ENCODE measurements at places on chromosomes 1 and 21.

GRCh38 chr1:54516249-54516920 is 31.6 kb upstream of the ACOT11 start:
- DNase-seq: no peak

- peak; percentile 32 for DNase-seq
Observed at GRCh38 chr1:231419738-231420298, 2.3 kb downstream of the EGLN1 start.

DNA sequence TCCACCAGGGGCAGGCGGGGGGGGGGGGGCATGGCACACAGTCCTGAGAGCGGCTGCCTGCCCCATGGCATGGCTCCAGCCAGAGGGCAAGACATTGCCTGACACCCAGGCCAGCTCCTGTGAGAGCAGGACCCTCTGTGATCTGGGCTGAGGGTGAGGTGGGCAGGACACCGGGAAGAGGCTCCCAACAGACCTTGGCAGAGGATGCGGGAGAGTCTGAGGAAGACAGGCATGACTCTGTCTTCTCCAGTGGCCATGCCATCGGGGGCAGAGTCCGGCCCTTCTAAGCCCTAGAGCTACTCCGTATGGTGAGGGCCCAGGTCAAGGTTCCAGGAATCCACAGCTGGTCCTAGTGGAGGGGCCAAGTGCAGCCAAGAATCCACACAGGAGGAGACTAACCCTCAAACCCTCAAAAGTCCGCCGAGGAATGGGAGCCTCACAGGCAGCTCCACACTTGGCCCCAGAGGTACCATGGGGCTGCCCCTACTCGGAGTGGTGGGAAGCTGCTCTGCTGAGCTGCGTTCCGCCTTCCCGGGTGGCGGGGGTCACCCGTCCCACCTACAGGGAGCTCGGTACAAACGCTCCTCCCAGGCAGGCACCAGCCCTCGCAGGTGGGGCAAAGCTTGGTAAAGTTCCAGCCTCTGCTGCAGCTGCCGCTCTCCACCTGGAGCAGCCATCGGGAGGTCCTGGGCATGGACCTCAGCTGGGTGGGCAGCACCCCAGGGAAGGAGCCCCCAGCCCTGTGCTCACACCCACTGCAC is 6.5 kb downstream of the ACTRT2 start:
- no peak for DNase-seq

DNA sequence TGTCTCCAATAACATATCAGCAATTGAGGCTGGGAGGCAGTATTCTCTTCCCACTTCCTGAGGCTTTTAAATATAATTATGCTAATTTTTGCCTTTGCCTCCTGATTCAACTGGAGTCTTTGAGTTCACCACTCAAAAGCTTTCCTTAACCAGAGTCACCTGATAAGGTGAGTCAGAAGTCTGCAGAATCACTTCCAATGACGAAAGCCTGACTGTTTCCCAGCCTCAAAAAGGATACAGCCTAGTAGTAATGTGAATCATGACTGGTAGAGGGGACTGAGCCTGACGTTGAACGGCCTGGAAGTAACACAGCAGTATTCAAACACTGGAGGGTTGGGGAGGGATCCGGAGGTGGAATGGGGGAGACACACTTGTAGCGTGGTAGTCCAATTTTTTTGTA is 10.4 kb upstream of the MRPL9 start:
- DNase-seq: no peak

GRCh38 chr1:84541679-84542078 is 32.6 kb downstream of the CTBS start:
- peak; percentile 25 for DNase-seq

DNA sequence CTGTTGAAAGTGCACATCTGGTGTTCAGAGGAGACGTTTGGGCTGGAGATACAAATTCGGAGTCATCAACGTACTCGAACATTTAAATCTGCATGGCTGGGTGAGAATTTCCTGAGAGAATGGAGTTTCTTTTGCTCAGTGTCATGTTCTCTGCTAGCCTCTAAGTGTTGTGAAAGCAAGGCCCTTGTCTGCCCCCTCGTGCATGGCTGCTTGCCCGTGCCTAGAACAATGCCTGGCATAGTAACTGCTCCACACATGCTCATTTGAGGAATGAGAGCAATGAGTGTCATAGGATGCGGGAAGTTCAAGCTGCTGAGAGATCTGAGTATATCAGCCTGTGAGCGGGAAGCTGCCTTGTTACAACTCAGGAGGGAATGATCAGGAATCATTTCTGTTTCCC is 171.1 kb upstream of the CSF3R start:
- peak; percentile 6 for DNase-seq

- no peak for DNase-seq
Observed at GRCh38 chr1:156969496-156969895, 49.1 kb downstream of the LRRC71 start.

GRCh38 chr1:30823969-30824735 is 66.6 kb upstream of the LAPTM5 start:
- DNase-seq: peak; percentile 92

DNA sequence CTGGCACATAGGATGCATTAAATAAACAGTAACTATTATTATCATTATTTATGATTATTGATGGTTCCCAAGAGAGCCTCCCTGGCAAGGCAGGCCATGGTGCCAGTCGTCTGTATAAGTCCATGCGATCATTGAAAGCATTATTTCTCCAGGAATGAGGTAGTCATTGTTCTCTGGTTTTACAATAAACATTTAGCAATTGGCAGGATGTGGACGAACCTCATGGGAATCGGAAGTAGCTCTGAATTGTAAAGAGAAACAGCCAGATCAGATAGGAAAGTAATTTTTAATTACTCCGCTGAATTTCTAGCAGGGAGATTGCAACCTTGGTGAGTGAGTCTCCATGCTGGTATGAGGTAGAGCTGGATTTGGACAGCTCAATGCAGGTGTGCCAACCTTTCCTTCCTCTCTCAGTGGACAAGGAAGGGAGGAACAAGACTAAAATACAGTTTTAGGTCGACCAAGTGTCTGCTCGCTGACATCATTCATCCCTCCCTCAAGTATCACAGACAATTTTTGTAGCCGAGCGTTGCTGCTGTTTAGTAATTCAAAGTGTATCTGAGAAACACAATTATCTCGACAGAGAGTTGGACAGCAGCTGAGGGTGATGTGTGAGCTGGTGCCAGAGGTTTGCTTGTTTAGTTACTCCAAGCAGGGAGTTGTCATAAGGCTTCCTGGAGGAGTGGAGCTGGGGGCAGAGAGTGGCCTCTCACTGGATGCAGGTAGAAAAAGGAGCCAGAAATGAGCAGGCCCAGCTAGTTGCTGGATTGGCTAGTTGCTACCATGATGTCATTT is 250.8 kb downstream of the KCNJ6 start:
- no peak for DNase-seq

- no peak for DNase-seq
Observed at GRCh38 chr1:37498872-37499617, 15.5 kb downstream of the MEAF6 start.

- no peak for DNase-seq
Observed at GRCh38 chr1:60924964-60925798, 157.2 kb upstream of the NFIA start.

DNA sequence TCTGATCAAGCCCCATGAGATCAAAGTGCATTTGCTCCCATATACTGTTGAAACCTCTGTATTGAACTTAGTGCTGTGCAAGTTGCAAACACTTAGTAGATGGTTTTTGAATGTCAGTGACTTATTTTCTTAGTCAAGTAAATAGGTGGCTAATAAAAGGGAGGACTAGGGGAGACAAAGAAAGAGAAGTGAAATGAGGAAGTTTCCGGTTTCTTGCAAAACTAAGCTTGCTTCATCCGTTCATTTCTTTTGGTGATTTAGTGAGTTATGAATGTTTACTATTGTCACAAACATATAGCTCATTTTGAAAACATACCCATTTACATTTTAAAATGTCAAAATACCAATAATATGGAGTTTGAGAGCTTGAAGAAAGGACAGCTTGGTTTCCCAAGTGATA is 23.0 kb downstream of the ADAMTS5 start:
- DNase-seq: peak; percentile 2

- DNase-seq: no peak
Observed at GRCh38 chr1:69585666-69586065, 17.9 kb downstream of the LRRC7 start.

DNA sequence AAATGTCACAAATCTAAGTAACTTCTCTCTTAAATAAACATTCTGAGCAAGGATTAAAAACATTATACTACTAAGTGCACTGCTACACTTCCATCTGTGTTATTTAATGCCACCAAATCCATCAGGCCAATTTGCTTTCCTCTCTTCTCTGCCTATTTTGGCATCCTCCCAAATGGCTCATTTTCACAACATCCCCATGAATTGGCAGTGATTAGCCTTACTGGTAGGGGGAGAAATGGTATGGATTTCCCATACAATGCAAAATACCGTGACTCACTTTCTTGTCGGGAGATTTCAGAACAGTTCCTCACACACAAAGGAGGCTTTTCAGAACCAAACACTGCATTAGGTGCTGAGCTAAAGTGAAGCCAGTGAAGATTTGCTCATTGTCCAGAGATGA is 195.7 kb downstream of the MIS18A start:
- no peak for DNase-seq

DNA sequence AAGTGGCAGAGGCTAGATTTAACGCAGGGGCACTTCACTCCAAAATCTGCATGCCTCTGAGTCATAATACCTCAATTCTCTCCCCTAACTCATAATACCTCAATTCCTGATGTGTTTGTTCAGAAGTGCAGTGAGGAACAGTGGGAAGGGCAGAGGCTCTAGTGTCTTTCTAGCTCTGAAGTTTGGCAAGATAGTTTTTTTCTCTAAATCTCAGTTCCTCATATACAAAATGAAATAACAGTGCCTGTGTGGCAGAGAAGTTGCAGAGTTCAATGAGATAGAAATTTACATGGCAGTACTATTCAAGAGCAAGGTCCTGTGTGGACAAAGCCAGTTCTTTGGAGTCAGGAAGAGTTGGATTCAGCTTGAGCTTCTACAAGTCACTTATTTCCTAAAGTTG is 9.8 kb downstream of the JUN start:
- no peak for DNase-seq

GRCh38 chr1:71399594-71399993 is 318.8 kb upstream of the ZRANB2 start:
- no peak for DNase-seq

DNA sequence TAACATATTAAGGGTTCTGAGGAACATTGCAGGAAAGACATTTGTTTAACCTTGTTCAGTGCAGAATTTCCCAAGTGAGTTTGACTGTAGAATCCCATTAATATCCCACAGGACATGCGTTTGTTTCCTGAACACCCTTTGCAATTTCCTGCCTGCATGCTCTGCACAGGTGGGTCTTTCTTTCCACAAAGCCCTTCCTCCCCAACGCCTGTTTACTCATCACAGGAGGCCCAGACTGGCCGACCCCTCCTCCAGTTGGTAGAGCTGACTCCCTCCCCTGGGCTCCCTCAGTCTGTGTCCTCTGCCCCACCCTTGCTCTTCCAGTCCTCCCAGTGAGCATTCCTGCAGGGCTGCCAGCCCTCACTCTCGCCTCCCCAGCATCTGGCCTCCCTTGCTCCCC is 47.5 kb upstream of the CTPS1 start:
- DNase-seq: no peak

- no peak for DNase-seq
Observed at GRCh38 chr1:179814546-179814838, 63.1 kb downstream of the TOR1AIP2 start.

- no peak for DNase-seq
Observed at GRCh38 chr1:173867141-173867752, 542 bp downstream of the GAS5 start.

- DNase-seq: no peak
Observed at GRCh38 chr21:43797415-43797814, 8.0 kb downstream of the RRP1 start.

DNA sequence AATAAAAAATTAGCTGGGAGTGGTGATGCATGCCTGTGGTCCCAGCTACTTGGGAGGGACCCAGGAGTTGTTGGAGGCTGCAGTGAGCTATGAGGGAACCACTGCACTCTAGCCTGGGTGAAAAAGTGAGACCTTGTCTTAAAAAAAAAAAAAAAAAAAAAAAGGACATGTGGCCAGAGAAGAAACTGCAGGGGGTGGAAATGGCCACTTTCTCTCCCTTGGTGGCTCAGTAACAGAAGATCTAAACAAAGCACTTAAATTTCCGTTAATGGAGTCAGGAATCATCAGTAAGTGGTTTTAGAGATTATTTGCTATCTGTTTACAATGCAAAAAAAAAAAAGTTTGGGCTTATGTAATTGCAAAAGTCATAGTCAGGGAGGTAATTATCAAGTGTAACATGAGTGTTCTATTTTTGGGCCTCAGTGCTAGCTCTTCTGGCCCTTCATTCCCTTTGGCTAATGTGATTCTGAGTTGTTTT is 19.3 kb upstream of the OPRD1 start:
- peak; percentile 26 for DNase-seq

DNA sequence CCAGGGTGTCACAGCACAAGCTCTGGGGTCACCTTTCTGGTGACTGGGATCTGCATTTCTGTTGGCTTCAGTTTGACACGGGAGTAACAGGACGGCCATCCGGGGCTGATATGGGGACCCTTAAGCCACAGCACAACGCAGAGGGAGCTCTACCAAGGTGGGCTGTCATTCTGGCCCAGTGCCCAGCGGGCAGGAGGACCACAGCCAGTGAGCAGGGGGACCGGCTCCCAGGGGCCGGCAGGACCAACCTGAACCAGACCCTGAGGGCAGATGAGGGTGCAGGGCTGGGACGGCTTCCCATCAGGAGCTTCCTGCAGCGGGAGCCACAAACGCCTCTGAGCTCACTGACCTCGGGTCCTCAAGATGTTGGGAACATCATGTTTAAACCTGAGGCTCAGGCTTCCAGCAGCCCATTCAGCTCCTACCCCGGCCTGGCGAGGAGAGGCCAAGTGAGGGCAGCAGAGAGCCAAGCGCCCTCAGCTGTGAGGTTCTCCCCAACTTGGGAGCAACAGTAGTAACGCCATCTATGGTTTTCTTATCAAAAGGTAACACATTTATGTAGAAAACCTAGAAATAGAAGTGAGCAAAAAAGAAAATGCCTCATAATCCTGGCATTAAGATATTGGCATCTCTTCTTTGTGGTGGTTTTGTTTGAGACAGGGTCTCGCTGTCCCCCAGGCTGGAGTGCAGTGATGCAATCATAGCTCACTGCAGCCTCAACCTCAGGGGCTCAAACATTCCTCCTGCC is 26.8 kb downstream of the TMEM201 start:
- DNase-seq: peak; percentile 82

DNA sequence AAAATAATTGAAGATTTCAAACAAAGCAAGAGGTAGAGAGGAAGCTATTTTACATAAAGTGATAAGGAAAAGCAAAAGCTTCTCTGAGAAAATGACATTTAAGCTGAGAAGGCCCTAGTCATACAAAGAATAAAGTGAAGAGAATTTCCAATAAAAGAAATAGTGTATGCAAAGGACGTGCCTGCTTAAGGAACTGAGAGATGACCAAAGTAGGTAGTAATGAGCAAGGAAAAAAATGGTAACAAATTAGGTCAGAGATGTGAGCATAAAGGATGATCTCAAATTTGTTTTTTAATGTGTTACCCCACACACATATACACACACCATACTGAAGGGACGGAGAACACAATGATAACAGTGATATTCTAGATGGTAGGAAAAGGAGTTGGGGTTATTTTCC is 46.4 kb downstream of the NRIP1 start:
- DNase-seq: no peak

Data from NAMALWA (cell line).